ENCODE measurements at places on chromosomes 5 and 9.
A peak's percentile ranks its signal among the peaks of the same experiment; 100 is the strongest.

- DNase-seq = no peak
These were observed 77.4 kb downstream of the CFAP77 start for GRCh38 chr9:132487351-132487791.

- no peak for DNase-seq
These were observed 5.1 kb upstream of the TESK1 start for GRCh38 chr9:35599763-35600604.

GRCh38 chr9:12633016-12633765, 60.0 kb upstream of the TYRP1 start:
- no peak for DNase-seq

DNA sequence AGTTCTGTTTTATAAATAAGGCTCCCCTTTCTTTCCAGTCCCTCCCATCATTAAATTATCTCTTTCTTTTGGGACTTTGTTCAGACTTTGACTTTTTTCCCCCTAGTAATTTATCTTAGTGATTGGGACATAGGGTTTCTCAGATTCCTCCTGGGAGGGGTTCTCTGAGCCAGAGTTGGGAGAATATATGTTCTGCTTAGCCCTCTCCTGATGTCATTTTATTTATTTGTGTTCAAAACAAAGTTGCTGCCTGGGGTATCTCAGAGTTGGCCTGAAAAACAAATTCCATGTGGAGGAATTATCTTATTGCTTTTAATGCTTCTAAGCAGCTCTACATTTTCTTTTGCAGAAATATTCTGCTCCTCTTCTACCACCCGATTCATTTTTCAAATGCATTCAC, 211.0 kb downstream of the PCSK5 start:
- no peak for DNase-seq

DNA sequence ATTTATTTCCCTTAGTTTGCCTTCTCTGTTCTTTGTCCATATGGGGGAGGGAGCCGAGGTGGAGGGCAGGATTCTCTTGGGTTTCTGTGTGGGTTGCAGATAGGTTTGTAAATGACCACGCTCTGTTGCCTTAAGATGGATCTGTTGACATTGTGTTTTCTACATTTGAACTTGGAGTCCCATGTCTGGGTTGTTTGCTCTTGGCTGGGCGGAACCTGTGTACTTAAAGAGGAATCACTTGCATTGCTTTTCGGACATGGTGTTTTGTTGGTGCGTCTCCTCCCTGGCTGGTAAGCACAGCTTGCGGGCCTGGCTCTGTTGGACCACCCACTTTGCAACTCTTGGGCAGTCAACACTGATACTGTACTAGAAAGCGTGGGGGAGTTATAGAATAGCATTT, 45.9 kb downstream of the EHMT1 start:
- peak; percentile 22 for DNase-seq

DNA sequence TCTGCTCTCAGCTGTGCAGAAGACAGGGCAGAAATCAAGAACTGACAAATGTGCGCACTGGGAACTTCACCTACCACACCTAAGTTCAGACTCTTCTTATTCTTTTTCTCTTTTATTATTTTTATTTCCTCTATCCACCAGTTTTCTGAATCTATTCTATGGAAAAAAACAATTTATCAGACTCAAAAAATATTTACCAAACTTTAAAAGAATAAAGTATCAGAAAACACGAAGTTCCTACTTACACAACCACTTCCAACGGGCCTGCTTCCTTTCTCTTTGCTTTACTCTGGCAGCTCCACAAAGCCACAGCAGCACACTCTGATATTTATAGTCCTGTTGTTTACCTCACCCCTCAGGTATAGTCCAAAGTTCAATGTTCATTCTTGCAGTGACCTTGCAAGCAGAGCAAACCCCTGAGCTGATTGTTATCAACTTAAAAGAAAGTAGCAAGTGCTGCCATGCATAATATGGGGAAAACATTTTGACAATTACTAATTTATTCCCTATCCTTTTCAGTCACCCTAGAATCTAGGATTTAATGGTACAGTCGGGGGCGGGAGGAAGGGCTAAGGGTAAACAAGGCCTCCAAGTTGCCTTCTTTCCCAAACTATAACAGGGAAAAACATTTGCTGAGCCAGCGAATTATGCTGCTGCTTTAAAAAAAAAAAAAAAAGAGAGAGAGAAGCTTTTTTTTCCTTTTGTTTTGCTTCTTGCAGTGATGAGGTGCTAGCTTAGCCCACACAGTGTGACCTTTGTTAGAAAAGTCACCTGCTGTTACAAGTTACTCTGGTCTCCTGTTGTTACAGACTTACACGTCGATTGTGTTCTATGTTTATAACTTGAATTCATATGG, at the start of gene SELENOP:
TSS of gene SELENOP (minus strand) at position 302 of the 856 bp plus-strand sequence. CDS start 3,539 bp downstream, outside the sequence.
- DNase-seq = peak; percentile 67

GRCh38 chr9:99430301-99430700, 208.2 kb downstream of the SEC61B start:
- DNase-seq = no peak

- DNase-seq = no peak
These were observed 63.3 kb upstream of the TGFBR1 start for GRCh38 chr9:99041618-99042017.

- no peak for DNase-seq
These were observed 90.9 kb upstream of the MINAR2 start for GRCh38 chr5:129656952-129657351.

GRCh38 chr5:73256862-73257261, 83.9 kb downstream of the TMEM174 start:
- no peak for DNase-seq

GRCh38 chr5:140049205-140049604, 6.1 kb upstream of the NRG2 start:
- DNase-seq = no peak

- DNase-seq = no peak
These were observed 41.6 kb upstream of the NAA35 start for GRCh38 chr9:85899388-85899787.

- DNase-seq = no peak
These were observed 79.2 kb downstream of the FREM1 start for GRCh38 chr9:14831074-14831473.

DNA sequence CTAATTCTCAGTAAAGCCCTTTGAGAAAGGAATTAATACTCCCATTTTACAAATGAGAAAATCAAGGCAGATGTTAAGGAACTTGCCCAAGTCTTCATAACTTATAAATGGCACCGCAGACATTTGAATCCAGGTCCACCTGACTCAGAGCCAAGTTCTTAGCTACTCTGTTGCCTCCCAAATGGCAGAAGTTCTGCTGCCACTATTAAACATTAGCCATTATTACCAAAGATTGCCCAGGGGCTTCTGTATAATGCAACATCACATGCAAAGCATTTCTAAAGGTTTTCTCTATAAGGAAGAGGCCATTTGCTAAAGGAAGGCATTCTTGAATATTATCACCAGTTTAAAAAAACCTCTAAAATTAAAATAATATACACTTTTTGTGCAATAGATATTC, 28.3 kb downstream of the TPD52L3 start:
- no peak for DNase-seq

GRCh38 chr9:108831496-108832178, 24.1 kb downstream of the ACTL7B start:
- DNase-seq = no peak

DNA sequence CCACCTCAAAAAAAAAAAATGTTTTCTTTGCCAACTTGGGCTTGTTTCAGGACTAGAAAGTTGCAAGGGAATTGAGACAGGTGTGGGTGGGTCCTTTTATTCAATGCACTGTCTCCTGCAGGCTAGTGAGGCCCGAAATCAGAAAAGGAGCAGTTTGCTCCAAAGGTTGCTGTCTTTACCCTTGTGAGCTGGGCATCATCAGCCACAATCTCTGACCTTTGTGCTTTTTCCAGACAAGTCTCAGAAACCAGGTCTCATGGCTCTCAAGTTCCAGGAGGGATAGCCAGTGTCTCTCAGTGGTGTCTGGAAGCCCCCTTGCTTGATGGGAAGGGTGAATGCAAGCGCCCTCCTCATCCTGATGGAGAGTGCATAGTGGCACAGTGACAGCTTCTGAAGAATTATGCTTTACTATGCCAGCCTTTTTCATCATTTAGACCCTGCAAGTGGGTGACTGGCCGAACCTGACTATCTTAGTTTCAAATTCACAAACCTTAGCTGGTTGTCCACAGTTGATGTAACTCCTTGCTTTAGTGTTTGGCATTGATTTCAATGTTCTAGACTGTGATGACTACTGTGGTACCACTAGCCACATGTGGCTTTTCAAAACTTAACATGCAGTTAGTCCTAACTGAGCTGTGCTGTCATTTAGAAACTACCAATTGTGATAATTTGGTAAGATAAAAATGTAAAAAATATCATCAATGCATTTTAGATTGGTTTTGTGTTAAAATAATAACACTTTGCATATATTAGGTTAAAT, 468.6 kb downstream of the GADD45G start:
- DNase-seq = no peak

GRCh38 chr5:76601470-76601869, 21.7 kb downstream of the F2RL2 start:
- peak; percentile 2 for DNase-seq

- no peak for DNase-seq
These were observed 10.0 kb downstream of the DNAJB5 start for GRCh38 chr9:34999576-34999975.

DNA sequence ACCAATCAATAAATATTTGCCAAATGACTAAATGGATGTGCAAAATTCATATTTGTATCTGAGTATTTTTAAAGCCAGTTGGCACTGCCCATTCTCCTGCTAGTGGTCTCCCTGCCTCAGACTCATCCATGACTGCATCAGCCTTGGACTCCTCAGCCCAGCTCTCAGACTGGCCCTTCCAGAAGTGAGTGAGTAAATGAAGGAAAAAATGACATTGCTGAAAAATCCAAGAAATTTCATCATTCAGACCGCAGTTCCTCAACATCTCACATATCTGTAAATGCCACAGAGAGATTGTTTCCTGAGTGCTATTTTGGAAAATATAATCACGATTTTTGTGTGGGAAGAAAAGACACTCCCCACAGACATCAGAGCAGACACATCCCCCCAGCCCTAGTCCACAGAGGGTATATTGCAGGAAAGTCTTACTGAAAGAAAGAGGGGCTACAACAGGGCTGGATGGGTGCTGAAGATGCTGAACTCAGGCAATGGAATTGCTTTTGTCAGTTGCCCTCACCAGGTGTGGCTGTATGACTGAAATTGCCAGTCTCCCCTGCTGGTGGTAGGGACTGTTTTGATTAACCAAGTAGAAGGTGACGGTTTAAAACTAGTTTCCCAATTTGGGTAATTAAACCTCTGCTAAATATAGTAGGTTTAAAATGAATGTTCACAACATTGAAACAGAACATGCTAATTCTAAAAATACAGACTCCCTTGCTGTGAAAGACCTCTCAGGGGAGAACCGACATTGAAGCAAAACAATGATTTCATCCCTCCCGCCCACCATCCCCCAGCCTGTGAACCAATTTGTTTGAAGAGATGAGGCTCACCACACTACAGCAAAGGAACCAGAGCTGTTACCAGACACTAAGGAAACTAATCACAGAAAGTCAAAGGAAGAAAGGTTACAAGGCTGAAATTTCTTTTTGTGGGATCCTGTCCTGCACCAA, 158.8 kb downstream of the DEPDC1B start:
- no peak for DNase-seq

DNA sequence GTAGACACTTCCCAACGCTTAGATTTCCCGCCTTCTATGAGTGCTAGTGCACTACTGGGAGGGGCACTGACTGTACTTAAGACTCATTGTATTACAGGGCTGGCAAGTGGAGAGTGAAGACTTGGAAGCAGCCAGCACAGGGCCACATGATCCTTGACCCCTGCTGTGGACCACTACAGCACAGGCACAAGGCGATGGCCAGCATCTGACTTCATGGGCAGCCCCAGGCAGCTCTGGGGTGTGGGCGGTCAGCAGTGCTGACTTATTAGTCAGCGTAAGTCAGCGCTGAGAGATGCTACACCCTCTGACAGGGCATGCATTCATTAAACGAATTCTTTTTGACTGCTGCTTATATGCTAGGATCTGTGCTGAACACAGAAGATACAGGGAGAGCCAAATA, 9.3 kb downstream of the SLC46A2 start:
- DNase-seq = no peak

DNA sequence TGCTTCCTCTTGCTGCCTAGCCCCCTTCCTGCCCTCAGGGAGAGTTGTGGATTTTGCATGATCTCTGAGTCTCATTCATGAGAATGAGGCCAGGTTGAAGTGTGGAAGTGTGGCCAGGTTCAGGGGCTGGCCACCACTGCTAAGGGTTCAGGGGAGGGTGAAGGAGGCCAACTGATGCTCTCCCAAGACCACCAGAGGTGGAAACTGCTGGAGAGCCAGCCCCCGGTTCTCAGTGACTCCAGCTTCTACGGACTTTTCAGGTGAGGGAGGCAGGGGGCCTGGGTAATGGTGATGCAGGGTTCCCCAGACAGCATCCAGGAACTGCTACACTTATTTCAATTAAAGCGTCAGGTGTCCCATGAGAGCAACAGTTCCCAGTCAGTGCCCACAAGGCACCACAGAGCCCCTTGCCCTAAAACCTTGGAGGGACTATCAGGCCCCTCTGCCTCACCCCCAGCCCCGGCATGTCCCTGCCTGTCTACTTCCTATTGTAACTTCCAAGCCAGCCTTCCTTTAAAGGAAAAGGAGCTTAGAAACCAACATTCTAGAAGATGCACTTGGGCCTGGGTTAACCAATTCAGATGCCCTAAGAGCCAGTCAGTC, 50.1 kb downstream of the AMBP start:
- no peak for DNase-seq

DNA sequence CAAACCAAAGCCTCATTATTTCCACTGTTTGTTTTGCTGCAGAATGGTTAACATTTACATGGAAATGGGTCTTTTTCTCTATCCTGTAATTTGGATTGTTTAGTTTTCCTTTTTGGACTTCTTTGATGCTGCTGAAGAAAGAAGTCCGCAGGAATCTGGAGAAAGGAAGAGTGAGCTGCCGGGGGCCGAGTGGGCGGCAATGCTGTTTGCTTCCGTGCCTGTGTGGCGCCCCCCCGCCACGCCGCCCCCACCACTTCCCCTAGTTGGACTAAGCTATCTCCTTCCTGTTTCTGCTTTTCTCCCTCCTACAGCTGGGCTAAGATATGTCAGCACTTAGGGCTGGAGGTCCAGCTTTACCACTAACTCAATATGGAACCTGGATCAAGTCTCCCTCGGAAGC, 39.7 kb downstream of the ACTL7B start:
- DNase-seq = no peak

DNA sequence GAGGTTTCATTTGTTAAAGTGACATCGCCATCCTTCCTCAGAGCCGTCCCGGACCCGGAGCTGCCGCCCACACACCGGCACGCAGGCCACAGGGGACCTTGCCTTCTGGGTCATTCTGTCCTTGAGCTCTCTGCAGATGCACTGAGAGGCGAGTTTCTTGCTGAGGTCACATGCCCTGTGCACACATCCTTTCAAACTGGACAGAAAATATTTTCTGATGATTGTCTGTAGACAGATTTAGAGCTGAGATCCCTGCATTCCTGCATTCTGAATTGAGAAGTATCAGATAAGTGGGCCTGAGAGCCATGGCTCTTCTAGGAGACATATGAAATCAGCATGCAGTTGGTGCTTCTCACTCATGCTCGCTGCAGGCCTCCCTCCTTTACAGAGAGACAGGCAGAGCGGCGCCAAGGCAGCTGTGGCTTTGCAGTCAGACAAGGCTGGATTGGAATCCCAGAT, 25.4 kb downstream of the BOD1 start:
- no peak for DNase-seq
